ENCODE measurements at places on chromosomes 2 and 18.

DNA sequence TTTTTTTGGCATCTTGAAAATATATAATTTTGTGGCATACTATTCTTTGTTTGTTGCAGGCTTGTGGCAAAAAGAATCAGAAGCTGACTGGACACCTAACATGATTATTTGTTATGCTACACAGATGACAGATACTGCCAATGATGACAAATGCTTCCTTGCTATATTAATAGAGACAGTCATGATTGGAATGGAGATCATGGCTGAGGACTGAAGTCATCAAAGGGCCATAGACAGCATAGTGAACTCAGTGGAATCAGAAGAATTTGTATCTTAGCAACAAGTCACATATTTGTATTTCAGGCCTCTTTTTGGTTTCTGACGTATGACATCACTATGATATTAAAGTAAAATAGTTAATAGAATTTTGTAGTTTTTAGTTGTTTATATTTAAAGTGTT lies 1003.8 kb upstream of the DDX18 start:
- no peak for DNase-seq

DNA sequence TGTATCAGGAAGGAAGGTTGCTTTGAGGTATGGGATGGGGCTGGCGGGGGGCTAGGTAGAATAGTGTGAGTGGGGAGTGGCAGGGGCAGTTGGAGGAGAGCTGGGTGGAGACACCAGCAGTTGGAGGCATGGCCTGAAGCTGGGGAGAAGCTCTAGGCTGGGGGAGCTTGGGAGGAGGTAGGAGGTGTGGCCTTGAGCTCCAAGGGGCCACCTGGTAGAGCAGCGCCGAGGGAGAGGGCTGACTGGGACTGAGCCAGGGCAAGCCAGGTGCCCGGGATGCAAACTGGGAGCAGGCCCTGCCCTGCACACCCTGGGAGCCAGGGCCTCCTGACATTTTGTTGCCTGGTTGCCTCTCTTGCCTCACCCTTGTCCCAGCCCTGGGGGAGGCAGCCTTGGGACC lies 33.1 kb upstream of the PDIA6 start:
- DNase-seq: no peak

DNA sequence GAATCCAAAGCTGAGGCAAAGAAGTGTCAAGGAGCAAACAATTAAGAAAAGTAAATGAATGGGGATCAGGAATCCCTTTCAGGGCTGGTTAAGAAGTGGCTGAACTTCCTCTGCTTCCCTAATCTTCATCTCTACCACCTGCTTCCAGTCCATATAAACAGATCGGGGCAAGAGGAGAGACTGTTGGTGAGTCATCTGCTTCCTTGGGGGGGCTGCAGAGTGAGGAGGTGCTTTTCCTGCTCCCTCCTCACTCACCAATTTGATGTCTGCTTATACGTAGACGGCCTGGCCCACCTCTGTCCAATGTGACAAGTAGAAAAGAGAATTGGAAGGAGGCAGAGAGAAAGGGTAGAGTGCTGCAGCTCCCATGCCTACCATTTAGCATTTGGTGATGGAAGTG lies 68.4 kb downstream of the NAB1 start:
- no peak for DNase-seq

DNA sequence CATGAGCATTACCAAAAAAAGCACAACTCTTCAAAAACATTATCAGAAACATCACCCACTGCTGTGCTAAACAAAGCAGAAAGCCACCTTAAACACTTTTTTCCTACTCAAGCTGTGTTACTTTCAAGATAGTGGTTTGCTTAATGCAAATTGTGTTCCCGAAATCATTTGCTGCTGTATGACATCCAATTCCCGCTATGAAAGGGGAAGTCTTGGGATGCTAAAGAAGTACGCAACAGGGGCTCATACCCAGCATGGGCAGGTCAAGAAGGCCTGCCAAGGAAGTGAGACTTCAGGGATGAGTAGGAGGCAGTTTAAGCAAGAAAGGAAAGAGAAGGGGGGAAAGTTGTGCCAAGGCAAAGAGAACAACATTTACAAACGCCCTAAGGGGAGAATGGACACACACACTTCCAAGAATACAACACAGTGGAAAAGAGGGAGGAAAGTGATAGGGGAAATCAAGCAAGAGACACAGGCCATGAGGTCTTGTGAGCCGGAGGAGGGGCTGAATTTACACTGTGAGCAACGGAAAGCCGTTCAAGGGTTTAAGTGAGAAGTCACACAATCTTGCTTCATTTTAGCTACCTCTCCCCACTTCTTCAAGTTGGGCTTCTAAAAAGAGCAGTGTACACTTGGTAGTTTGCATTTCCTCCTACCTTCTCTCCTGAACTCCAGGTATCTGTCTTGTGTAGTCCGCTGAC lies 4.0 kb downstream of the PTPN2 start:
- no peak for DNase-seq

DNA sequence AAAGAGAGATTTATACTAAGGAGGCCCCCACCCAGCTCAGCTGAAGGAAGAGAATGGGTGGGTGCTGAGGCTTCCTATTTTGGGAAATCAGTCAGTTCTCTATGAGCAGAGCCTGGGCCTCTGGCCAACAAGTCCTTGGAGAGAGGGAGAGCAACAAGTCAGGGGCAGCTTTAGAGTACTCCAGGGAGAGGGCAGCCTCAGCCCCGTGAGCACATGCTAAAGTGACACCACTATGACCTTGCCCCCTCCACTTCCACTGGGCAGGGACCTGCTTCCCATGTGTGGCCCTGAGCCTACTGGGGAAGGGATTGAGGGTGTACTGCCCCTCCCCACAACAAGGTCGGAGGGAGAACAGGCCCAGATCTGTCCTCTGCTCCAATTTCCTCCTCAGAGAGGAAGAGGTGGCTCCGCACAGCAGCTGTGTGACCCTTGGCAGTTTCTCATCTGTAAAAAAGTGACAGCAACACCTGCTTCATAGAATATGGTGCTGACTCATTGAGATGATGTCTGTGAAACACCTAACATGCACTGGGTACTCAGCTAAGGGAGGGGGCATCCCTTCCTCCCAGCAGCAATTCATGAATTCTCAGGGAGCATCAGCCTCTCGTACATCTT lies 72.9 kb downstream of the CLHC1 start:
- DNase-seq: no peak

GRCh38 chr2:233185330-233185729 lies 66.1 kb upstream of the ATG16L1 start:
- no peak for DNase-seq

GRCh38 chr18:9707381-9708056 lies 582 bp upstream of the RAB31 start:
- no peak for DNase-seq

DNA sequence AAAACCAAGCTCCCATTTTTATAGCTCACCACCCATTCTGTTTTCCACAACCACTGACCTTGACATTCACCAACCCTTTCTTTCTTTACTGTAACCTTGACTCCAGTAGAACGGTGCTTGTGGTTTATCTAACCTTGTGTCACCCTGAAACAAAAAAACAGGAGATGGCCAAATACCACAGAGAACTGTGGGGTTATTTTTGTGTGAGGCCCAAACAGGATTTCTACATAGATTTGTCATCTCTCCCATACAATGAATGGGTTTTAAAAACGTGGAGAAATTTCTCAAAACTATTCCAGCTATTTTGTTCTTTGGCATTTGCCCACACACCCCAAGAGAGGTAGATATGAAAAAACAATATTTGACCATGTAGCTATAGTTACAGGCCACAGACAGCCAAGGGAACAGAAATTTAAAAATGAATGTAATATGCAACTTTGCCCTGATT lies 231.3 kb upstream of the TANK start:
- DNase-seq: no peak

- no peak for DNase-seq
Observed at GRCh38 chr2:140994856-140995255, 1136.0 kb downstream of the LRP1B start.

- DNase-seq: no peak
Observed at GRCh38 chr2:233252227-233252626, 754 bp downstream of the ATG16L1 start.

DNA sequence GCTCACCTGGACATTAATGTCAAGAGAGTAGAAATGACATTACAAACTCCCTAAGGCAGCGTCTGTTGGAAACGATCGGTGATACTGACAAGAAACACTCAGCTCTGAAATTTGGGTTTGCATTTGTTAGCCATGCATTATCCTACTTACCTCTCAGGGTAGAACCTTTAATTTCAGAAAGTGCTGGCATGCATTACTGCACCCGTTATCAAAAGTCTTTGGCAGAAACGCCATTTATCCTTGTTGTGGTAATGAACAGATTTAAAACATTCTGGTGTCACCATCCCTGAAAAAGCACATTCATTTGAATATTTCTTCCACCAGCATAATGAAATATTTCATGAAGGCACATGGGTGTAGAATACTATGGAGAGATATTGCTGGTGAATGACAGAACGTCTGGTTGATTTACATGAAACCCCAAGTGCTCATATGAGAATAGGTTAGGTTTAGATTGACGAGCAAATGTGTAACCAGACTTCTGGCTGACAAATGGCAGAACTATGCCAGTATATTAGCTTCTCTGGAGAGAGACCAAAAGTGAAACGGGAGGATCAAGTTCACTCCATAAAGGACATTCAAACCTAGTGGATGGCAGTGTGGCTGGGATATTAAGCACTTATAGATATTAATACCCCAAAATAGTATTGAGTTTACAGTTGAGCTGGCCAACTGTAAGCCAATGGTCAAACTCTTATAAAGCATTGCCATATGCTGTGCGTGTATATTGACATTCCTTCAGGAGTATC lies 53.5 kb upstream of the ITGB6 start:
- DNase-seq: no peak

- DNase-seq: no peak
Observed at GRCh38 chr2:99035920-99036319, 99.9 kb upstream of the CRACDL start.

DNA sequence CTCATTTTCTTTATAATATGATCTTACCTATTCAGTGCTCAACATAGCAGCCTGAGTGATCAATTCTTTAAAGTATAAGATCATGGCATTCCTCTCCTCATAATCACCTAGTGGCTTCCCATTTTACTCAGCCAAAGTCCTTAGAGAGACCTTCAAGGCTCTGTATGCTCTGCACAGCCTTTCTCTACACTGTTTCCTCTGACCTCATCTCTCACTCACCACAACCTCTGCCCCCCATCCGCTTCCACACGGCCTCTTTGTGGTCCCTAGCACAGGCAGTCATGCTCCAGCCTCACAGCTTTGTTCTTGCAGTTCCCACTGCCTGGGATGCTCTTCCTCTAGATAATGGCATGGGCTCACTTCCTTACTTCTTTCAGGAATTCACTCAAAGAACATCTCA lies 109.2 kb downstream of the HIBCH start:
- no peak for DNase-seq

DNA sequence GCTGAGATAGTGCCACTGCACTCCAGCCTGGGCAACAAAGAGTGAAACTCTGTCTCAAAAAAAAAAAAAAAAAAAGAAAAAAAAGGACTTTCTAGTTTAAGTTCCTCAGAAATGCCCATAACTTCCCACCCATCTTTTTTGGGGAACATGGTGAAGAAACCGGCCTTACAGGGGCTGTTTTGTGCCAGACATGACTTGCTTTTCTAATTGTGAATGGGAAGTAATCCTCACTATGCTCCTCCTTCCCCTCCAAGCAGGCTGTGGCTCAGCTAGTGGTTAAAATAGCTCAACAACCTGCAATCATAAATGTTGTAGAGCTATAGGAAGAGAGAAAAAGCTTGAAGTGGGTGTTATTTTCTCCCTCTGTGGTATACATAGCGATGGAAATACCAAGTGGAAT lies 34.1 kb upstream of the OLA1 start:
- no peak for DNase-seq

GRCh38 chr2:72961853-72962468 lies 44.6 kb downstream of the EMX1 start:
- no peak for DNase-seq

DNA sequence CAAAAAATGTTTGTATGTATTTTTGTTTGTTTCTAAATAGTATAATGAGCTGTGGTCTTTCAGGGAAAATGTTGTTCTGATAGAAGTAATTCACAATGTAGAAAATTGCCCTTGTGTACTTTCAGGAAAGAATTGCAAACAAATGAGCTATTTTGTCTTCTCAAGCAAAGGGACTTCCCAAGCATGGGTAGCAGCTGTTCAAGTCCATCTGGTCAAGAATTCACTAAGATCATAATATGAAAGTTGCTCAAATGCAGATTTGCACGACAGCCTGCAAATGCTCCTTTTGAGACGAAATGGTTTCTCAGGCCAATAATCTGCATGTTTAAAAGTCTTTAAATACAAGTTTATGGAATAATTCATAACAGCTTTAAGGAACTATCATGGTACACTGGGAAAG lies 51.9 kb upstream of the HNMT start:
- DNase-seq: no peak

DNA sequence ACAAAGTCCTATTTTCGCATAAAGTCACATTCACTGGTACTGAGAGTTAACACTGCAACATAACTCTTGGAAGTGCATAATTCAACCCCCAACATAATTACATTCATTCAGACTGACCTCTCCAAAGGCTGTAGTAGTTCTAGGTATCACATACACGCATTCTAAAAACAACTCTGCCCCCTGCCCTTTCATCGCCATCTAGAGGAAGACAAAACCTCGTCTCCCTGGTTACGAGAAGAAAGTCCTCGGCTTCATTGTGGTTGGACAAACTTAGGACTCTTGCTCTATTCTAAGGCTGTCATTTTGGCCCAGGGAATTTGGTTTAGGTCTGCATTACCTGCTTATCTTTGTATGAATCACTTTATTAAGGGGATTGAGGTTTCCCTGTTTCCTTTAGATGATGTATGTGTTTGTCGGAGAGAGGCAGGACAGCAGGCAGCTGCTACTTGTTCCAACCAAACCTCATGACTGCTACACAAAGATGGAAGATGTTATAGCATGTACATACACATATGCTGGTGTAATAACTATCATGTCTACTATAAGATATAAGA lies 215.4 kb upstream of the NRXN1 start:
- no peak for DNase-seq

GRCh38 chr18:46677611-46678010 lies 20.6 kb upstream of the LOXHD1 start:
- no peak for DNase-seq

- no peak for DNase-seq
Observed at GRCh38 chr2:467892-468647, 180.2 kb upstream of the ALKAL2 start.

- no peak for DNase-seq
Observed at GRCh38 chr18:22545066-22545760, 127.5 kb upstream of the CTAGE1 start.

- no peak for DNase-seq
Observed at GRCh38 chr18:63132819-63133200, 186.8 kb downstream of the BCL2 start.

DNA sequence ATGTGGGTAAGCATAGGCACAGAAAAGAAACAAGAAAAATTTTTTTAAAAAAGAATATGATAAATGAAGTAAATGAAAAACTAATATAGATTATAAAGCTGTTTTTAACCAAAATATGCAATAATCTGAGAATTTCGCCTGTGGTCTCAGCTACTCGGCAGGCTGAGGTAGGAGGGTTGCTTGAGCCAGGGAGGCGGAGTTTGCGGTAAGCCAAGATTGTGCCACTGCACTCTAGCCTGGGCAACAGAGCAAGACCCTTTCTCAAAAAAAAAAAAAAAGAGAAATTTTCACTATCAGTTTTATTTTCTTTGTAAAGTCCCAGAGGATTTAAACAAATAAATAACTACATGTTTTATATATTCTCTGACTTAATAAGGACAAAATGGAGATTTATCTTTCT lies 47.3 kb downstream of the DHX57 start:
- DNase-seq: no peak
